Head of caudate nucleus (tissue), 42 donors: ENCODE measurements at places on chromosomes 2 and 18.

GRCh38 chr2:168773719-168774521, 28.5 kb upstream of the NOSTRIN start:
- DNase-seq: peak; percentile 24

DNA sequence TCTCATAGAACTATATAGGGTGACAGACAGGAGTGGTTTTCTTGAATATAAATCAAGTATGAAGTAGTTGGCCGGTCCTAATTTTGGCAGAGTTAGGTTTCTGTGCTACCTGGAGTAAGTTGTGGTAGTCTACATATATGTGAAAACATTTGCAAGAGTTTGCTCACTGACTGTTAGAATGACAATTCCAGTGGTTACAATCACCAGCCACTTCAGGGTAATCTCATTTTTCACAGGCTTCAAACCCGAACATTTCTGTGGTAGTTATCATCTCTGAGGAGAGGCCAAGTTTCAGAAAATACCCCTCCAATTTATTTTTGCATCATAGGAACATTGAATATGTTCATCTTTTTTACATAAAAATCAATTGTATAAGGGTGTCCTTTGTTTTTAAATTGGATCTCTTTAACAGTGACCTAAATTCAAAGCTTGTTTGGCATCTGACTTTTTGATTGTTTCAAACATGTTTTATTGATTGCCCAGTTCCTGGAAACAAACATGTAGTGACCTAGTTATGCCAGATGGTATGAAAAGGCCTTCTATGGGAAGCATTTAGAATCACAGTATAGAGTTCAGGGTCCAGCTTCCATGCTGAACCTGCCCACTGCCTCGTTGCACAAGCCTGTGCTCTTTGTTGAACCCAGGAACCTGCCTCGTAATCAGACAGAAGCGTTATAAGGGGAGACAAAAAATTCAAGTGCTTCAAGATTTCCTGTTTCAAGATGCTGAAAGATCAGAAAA, 250.6 kb downstream of the LTBP1 start:
- DNase-seq: no peak

GRCh38 chr2:206488623-206489022, 45.3 kb downstream of the ADAM23 start:
- DNase-seq: no peak

GRCh38 chr2:150271952-150272802, 215.3 kb downstream of the RND3 start:
- no peak for DNase-seq

GRCh38 chr18:58491113-58491696, 137.7 kb downstream of the ALPK2 start:
- no peak for DNase-seq

DNA sequence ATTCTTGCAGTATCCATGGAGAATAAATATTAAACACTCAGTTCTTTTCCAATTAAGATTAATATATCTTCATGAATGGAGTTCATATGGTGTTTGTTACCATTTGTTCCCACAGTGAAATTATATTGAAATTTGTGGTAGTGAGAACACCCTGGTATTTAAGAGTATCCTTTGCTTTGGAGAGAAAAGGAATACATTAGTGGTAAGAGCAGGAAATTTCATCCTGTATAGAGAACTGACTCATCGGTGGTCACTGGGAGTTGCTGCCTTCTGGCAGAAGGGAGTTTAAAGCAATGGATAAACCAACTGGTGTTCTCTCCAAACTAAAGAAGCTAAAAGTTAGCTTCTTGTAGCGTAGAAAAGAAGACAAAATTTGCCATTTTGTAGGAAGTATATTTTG, 107.3 kb downstream of the MYO1B start:
- DNase-seq: no peak

- no peak for DNase-seq
Measured at GRCh38 chr2:46914578-46915230, 902 bp downstream of the MCFD2 start.

DNA sequence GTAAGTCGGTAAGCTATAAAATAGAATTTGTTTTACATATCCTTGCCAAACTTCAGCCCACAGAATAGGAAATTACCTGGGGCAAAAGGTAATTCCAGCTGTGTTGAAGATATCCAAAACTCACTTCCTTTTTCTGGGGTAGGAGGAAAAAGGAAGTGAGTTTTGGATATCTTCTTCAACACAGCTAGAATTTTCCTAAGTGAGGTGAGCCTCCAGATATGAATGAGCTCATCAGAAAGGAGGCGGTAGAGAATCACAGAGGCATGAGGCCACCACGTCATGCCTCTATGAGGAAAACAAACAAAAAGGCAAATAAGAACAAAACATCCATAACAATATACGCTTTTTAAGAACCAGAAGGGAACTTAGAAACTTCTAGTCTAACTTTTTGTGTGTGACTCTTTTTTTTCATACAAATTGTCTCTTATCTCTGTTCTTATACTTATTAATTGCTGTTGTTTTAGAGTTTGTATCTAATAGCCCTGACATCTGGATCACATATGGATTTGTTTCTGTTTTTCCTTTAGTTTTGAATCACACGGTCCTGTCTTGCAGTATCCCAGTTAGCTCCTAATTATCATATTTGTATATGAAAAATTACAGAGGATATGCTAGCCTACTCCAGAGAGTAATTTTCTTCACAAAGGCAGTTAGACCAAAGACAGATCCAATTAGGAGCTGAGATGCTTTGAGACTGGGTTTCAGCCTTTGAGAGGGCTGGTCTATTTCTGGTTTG, 104.5 kb downstream of the RBM43 start:
- DNase-seq: no peak

GRCh38 chr2:219118504-219118903, 42.1 kb downstream of the NHEJ1 start:
- DNase-seq: no peak

GRCh38 chr2:190674966-190675650, 26.2 kb downstream of the NAB1 start:
- DNase-seq: no peak

DNA sequence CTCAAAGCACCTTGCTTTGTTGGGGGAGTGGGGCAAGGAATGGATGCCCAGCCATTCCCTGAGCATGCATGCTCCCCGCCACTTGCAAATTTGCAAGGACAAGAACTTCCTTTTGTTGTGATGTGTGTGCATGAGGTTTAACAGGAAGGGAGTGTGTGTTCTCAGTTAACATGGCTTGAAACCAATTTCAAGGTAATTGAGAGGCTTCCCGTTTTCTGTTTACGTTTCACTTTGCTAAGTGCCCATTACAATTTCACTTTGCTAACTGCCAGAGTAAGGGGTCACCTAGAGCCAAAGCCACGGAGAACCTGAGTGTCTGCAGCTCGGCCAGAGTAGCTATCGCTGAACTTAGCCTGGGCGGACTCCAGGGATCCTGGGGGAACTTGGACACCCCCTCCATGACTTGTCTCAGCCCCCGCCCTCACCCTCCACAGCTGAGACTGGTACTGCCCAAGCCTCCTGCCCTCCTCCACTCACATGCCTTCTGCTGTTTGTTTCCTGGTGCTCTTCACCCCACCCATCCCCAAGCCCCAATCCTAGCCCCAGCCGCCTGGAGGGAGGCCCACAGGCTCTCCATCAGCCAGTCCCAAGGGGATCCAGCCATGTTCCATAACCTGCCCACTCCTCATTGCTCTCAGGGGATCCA, 53.6 kb upstream of the LAPTM4A start:
- DNase-seq: no peak

- no peak for DNase-seq
Measured at GRCh38 chr2:19419211-19419880, 60.9 kb upstream of the OSR1 start.

GRCh38 chr2:18156002-18156401, 277.5 kb downstream of the KCNS3 start:
- no peak for DNase-seq

DNA sequence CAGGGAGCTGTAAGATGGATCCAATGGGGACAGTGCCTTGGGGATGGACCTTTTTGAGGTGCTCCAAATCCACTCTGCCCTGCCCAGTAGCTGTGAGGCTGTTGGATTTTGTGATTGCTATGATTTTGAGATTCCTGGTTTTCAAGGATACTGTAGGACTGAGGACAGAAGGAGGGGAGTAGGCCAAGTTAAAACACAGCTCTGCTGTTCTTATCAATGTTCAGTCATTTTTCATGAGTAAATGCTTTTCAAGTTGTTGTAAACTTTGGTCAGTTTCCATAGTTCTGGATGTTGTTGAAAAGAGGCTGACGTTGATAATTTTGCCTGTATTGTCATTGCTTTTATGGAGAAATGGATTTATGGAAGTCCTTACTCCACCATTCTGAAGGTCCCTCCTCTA, 361.2 kb downstream of the ZNF516 start:
- no peak for DNase-seq

DNA sequence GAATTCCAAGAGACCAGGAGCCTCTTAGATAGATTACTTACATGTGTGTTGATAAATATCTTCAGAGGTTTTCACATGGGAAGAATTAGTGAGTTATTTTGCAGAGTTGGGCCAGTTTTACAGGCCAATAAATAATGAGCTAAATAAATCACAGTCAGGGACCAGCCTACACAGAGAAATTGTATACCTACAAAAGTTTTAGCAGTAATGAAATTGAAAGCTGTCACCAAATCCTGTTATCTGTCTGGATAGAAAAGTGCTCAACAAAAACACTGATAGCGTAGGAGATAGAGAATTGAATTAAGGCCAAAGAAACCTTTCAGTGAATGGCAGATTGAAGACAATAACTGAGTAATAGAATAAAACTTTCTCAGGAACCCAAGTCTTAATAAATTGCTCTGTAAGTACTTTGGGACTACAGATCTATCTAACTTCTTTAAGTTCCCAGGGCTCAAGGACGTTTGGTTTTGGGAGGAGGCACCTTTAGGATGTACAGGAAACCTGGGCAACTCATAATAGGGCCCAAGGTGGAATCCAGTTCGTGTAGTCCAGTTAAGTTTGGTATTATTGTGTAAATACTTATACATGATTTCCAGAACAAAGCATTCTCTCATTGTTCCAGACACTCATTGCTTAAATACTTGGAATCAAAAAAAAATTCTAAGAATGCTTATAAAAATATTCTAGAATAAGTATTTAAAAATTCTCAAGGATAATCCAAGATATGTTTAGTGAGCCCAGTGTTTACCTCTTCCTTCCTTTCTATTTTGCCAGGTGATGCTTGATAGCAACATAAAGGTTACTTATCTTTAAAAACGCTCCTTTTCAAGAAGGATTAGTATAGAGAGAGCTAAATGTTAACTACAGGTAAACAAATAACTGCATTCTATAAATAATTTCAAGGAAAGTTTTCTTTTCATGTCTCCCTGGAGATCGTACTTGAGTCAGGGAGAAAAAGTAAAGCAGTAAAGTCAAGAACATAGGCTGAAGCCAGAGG, 134.5 kb downstream of the NCKAP5 start:
- no peak for DNase-seq

DNA sequence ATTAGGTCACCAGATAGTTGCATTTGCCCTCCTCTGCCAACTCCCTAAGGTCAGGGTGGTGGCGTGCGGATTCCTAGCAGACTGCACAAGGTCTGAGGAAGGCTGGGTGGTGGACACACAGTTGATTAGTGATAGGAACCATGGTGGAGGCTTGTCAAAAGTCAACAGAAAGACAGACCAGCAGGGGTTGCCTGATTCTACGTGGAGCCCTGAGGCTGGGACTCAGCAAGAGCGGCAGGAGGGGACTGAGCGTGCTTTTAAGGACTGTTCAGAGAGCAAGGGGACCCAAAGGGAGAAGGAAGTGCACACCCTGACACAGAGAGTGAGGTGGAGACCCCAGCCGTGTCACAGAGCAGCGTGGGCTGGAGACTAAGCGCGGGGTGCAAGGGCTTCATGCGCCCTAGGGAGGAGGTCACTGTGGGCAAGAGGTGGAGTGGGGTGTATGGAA, 513.2 kb downstream of the RNF144A start:
- DNase-seq: no peak

- no peak for DNase-seq
Measured at GRCh38 chr2:118269408-118270051, 181.3 kb downstream of the INSIG2 start.

- no peak for DNase-seq
Measured at GRCh38 chr2:12465631-12466135, 251.1 kb upstream of the TRIB2 start.

DNA sequence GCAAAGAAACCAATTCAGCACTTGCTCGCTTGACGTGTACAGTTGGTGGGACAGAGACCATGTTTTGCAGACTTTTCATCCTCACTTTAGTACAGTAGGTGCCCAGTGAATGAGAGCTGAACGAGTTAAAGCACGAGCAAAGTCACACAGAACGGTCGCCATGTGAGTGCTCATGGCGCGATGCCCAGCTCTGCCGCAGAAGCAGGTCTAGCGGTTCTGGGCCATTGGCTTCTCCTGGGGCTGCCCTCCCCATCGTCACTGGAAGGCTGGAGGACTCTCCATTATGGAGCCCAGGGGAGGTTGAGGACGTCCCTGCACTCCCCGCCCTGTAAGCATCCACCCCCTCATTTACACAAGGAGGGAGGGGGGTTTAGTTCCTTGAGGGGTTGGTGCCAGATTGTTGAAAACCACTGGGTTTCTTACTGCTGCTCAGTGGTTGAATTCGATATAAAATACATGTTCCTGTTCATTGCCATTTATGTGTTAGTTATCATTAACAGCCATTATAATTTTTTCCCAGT, 24.9 kb downstream of the PTGR3 start:
- DNase-seq: no peak

DNA sequence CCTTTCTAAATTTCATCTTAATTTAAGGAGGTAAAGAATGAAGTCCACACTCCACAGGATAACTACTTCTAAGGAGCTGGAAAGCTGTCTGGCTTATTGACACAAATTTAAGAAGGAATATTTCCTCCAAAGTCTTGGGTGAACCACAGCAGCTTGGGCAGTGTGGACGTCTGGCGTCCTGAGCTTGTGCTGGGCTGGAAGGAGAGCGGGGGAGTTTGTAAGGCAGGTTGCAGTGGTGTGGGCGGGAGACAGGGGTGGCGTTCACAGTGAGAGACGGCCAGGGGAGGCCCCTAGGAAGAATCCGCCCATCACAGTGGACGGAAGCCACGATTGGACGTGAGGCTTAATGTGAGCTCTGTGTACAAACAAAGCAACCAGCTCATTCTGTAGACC, 25.7 kb downstream of the ADI1 start:
- no peak for DNase-seq

DNA sequence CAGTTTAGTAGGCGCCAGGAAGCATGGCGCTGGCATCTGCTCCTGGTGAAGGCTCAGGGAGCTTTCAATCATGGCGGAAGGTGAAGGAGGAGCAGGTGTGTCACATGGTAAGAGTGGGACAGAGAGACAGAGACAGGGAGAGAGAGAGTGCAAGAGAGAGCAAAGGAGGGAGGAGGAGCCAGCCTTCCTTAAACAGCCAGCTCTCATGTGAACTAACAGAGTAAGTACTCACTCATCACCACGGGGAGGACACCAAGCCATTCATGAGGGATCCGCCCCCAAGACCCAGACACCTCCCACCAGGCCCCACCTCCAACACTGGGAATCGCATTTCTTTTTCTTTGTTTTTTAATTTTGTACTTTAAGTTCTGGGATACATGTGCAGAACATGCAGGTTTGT, 40.8 kb upstream of the CLASP1 start:
- DNase-seq: no peak

GRCh38 chr2:241724975-241725870, 9.2 kb upstream of the D2HGDH start:
- no peak for DNase-seq
